ENCODE measurements at places on chromosomes 12 and 14. TPM values are rescaled to one million over a fixed set of nuclear protein-coding genes. Genes with fewer than 3 reads are reported as not detected.

DNA sequence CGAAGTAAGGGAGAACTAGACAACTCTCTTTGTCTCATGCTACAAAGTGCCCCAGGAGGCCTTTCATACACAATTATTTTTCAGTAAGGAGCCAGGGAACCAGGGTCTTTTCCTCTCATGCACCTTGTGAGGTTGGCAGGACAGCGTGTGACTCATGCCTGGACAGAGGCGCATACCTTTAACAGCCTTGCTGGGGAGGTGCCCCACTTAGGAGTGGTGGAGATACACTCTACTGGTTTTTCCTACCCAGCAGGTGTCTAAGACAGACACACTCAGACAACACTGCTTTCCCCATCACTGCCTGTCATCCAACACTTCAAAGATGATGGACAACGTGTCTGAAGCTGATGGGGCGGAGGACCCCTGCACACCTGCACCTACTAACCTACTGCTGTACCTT, 49.1 kb downstream of the B4GALNT3 start:
- no peak for DNase-seq

- DNase-seq = no peak
These were observed 55.4 kb downstream of the SAMD4A start for GRCh38 chr14:54622192-54622958.

DNA sequence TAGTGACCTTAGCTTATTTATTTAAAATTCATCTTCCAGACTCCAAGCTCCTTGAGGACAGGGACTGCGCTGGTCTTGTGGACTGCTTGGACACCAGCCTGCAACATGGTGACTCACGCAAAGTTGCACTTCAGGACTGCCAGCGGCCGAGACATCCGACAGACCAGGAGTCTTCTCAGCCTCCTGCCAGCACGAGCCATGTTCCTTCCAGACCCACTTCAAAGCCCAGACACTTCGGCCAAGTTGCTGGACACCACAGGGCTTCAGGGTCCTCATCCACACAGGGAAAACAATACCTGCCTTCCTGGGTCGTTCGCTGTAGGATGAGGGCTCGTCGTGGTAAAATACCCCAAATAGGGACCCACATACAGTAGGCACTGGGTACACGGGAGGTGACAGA, 88.7 kb downstream of the BCL11B start:
- DNase-seq = no peak

DNA sequence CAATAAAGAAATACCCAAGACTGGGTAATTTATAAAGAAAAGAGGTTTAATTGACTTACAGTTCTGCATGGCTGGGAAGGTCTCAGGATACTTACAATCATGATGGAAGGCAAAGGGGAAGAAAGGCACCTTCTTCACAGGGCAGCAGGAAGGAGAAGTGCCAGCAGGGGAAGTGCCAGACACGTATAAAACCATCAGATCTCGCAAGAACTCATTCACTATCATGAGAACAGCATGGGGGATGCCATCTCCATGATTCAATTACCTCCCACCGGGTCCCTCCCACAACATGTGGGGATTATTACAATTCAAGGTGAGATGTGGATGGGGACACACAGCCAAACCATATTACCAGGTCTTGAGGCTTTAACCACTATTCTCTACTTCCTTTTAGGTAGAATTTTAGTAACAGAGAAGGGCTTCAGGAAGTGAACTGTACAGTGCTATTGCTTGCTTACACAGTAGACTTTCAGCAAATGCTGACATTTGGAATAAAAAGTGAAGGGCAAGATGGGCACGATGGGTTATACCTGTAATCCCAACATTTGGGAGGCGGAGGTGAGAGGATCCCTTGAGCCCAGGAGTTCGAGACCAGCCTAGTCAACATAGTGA, 40.8 kb upstream of the OR4E1 start:
- no peak for DNase-seq

The PRKD1 gene
- total RNA-seq = 3.3 TPM

Data from Daoy (cell line).